Nephron progenitor cell (in vitro differentiated cells): ENCODE measurements at places on chromosomes 11 and 22.
A peak's percentile ranks its signal among the peaks of the same experiment; 100 is the strongest.

GRCh38 chr11:26896719-26897118 lies 97.2 kb upstream of the FIBIN start:
- no peak for DNase-seq

GRCh38 chr11:33861386-33861785 lies 30.5 kb downstream of the LMO2 start:
- DNase-seq, result no peak

DNA sequence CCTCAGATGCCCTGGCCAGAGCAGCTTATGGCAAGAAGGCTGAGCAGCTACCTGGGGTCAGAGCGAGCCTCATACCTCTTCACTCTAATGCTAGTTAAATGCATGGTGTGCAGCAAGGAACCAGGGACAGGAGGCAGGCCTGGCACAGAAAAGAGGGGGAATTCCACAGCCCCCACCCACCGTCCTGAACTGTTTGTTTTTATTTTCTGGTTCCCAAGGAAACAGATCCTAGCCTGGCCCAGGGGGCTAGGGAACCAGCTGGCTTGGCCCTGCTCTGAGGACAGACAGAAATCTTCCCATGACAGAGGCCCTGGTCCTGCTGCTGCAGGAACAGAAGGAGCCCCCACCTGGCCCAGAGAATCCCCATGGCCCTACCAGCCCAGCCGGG lies 40.4 kb downstream of the SLCO2B1 start:
- peak; percentile 50 for DNase-seq

DNA sequence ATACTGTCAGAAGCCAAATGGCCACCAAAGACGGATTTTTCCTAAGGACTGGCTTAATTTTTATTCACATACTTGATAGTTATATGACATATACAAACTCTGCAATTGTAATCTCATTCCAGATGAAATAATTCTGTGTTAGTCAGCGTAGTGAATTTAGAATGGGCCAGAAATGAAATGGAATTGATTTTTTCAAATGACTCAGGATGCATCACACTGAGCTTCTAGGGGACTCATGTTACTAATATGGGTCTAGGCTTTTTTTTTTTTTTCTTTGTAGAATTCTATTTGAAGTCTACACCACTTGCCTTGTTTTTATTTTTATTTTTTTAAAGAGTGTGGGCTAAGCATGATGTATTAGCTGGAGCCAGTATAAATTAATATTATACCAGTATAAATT lies 62.7 kb downstream of the SPECC1L start:
- no peak for DNase-seq

DNA sequence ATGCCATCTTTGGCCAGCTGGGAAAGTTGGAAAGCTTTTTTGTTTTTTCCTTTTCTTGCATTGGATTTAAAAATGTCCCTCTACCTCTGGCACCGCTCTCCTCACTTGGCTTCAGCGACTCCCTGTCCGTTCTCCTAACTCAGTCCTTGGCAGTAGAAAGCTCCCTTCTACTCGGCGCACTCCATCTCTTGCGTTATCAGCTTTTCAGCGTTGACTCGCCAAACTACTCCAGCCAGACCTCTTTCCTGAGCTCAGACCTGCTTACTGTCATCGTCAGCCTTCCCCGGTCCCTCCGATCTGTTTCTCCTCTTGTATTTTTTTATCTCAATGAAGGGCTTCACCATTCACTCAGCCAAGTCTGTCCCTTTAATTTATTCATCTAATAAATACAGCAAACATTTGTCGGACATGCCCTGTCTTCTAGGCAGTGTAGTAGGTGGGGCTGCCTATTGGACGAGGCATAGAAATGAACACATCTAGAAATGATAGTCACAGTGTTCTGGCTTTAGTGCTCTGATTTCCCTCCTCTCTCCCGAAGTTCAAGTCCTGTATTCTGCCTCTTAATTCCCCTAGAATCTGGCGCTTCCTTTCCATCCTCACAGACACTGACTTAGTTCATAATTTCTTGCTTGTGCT lies 839 bp downstream of the CEP164 start:
- peak; percentile 8 for DNase-seq

DNA sequence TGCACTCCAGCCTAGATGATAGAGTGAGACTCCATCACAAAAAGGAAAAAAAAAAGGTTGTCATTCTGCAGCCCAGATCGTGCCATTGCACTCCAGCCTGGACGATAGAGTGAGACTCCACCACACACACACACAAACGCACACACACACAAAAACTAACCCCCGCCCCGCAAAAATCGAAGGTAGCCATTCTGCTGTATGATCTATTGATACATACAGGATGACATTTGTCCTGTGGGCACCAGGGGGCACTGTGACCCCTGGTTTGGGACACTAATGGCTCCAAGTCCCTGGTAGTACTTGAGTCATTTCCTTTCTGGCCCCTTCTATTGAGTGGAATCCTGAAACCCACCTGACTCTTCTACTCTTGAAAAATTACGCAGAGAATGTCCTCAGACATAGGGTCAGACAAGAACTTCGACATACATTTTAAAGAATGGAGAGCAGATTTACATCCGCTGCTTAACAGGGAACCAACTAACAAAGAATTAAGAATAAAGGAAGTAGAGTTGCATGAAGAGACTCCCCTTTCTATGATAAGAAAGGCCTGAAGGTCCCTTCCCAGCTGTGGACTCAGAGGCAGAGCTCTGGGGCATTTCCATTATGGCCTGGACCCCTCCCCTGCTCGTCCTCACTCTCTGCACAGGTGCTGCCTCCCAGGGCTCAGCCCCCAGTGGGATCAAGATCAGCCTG lies 35.0 kb upstream of the PRAME start:
- peak; percentile 72 for DNase-seq

DNA sequence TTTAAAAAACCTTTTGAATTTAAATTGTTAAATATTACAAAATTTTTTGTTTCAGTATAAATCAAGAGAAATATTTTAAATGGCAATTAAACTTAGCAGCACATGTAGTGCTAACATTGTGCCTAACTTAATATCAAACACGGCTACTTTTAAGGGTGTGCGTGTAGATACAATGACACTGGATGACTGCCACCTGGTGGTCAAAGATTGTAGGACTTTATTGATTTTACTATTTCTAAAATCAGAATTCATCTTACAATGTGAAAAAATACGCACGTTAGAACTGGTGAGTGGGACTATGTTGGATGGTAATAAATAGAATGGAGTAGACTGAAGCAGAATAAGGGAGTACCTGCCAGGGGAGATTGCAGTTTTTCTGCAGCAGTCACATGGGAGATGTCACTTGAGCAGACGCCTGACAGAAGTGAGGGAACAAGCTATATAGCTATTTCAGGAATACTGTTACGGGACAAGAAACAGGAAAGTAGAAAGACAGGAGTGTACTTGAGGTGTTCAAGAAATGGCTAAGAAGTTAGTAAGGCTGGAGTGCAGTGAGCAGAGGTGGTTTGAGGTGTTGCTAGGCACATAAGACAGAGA lies 52.9 kb downstream of the UVRAG start:
- DNase-seq, result peak; percentile 47

DNA sequence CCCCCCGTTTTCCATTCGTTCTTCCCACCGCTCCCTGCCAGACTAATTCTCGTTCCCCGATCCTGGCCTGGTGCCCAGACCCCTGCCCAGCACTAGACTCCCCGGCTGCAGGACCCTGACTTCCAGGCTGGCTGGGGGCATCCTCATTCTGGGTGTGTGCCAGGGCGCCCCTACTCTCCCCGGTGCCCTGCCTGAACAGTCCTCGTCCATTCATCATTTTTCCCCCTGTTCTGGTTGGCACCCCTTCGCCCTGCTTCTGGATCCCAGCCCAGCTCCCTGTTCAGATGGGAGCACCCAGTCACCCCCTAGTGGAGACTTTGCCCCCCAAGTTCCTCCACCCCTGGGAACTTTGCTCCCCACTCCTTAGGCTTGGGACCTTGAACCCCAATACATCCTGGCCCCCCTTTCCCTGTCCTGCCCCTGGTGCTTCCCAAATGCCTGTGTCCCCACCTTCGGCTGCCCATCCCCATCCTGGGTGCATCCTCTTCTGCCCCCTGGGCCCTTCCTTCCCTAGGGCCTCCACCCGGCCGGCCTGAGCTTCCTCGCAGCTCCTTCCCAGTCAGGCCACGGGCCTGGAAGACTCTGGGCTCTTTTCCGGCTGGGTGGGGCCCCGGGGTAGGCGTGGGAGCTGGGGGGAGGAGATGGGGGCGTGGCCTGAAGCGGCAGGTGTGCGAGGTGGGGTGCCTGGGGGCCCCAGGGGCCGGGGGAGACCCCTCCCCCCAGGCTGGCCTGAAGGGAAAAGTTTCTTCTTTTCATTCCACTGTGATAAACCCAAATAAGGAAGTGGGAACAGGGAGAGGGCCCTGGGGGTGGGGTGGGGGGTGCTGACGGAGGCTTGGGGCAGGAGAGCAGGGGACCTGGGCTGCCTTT lies 908 bp downstream of the PLCB3 start:
- DNase-seq, result no peak
